Renal cortex interstitium (tissue), 15 donors: ENCODE measurements at places on chromosomes 7 and 10.

- no peak for DNase-seq
Observed at GRCh38 chr10:1476455-1476803, 260.9 kb downstream of the ADARB2 start.

GRCh38 chr7:23295401-23295697 lies 3.8 kb upstream of the MALSU1 start:
- DNase-seq, result no peak

DNA sequence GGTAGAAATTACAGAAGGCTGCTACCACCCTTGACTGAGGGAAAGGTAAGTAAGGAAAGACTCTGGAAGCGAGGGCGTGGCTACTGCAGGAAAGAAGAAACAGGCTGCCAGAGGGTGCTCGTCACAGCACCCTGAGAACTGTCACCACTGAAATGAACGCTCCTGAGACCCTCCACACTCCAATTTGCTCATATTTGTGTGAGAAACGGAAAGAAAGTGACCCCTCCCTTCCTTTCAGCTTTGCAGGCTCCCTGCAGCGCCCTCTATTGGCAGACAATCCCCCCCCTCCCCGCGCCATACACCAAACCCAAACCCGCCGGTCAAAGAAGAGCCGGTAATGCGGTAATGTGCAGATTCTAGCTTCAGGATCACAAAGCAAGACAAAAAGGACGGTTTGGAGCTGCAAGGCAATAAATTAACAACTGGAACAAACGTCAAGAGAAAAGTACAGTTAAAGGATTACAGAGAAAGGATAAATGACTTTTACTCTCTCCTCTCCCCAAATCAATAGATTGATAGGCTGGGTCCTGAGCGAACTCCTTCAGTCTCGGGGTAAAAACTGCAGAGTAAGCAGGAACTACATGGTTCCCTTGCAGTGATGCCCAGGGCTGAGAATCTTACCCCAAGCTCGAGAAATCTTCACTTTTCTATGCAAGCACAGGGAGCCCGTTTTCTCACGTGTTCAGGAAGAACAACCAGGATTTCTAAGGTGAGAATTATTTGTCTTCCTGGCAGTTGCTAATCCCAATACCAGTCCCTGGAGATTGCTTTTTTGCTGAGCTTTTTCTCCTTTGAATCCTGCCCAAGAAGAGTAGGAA lies 47.6 kb downstream of the STEAP1B start:
- DNase-seq, result no peak

DNA sequence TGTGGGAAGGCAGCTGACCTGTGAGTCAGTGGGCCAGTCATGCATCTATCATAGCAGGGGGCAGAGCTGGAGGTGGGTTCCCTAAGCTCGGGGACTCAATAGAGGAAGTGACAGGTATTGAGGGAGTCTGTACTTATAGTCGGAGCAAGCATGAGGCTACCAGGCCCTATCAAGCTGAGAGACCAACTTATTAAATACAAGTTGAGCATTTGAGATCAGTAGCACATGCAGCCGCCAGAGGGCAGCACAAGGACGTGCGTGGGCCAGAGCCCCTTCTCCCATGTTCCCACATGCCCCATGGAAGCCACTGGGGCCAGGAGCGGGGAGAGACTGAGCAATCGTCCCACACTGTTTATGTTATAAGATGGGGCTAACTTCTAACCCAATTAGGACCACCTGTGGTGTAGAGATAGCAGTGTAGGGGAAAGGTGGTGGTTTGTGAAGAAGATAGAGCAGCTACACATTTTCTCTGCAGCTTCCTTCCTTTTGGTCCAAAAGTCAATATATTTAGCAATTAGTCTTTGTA lies 13.0 kb upstream of the STK31 start:
- no peak for DNase-seq

GRCh38 chr7:89761173-89761572 lies 393.1 kb upstream of the STEAP1 start:
- no peak for DNase-seq

DNA sequence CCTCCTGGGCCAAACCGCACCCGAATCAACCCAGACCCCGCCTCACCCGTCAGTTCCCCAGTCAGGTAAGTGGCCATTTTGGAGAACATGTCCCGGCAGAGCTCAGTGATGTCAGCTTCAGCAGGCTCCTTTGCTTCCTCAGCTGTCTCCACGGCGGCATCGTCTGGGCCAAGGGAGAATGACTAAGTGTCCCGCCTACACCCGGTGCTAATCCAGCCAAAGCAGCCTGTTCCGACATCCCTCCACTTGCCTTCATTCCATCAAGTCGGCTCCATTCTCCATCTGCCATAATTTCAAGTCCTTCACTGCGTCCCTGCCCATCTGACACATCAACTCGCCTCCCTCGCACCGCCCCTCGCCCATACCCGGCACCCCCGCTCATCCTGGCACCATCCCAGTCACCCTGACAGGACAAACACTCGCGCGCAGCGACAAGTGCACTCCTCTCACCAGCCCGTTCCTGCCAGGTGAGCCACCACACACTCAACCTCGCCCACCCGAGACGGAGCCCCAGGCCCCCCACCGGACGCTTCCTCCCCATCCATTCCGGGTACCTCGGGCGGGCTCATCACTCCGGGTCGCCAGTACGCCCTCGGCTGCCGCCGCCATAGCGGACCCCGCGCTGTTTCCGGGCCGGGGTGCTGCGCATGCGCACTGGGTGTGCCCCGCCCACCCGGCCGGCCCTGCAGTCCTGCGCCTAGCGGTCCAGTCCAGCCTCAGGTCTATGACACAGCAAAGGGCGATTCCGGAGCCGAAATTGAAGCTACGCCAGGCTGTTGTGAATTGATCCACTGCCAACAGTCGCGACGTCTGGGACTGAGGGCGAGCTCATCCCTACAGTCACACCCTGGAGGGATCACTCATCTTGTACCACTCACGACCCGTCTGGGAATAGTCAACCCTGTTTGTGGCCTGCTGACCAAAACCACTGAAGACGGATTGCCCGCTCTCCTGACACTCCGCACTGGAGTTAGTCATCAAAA lies at the start of gene BLOC1S2:
BLOC1S2 (minus strand) TSS at position 630 of the 983 bp plus-strand sequence; CDS start at position 609, 21 bp downstream.
- peak; percentile 85 for DNase-seq

DNA sequence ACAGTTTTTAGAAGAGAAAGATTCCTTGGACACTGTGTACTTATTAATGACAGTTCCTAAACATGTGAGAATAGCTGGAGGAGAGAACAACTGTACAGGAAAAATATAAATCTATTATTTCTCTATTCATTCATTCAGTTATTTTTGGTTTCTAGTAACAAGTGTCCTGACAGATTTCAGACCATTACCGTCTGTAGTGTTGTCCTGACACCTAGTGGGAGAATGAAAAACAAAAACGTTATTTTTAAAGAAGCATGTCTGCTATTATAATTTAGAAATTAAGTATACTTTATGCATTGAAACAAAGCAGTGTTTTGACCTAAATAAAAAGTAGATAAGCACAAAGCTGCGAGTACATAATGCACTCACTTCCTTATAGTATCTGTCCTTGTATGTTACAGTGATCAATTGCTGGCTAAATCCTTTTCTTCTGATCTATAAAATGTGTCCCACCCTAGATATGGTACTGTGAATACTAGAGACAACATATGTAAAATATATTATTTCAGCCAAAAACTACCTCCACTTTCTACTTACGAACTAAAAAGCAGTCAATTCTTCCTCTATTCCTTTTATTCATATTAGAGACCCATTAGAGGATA lies 575.6 kb downstream of the ARL4A start:
- DNase-seq, result peak; percentile 36

GRCh38 chr10:25068152-25069058 lies 52.0 kb downstream of the THNSL1 start:
- DNase-seq, result no peak

- peak; percentile 31 for DNase-seq
Observed at GRCh38 chr10:26269754-26270153, 53.2 kb downstream of the GAD2 start.

GRCh38 chr10:14583252-14583651 lies 191.4 kb downstream of the FAM107B start:
- no peak for DNase-seq

GRCh38 chr10:132550366-132551092 lies 12.9 kb downstream of the INPP5A start:
- no peak for DNase-seq

GRCh38 chr7:150631866-150632864 lies at the start of gene GIMAP6:
Gene GIMAP6 (minus strand): TSS chr7:150632385. CDS start chr7:150630142, 2,243 bp downstream.
- no peak for DNase-seq

DNA sequence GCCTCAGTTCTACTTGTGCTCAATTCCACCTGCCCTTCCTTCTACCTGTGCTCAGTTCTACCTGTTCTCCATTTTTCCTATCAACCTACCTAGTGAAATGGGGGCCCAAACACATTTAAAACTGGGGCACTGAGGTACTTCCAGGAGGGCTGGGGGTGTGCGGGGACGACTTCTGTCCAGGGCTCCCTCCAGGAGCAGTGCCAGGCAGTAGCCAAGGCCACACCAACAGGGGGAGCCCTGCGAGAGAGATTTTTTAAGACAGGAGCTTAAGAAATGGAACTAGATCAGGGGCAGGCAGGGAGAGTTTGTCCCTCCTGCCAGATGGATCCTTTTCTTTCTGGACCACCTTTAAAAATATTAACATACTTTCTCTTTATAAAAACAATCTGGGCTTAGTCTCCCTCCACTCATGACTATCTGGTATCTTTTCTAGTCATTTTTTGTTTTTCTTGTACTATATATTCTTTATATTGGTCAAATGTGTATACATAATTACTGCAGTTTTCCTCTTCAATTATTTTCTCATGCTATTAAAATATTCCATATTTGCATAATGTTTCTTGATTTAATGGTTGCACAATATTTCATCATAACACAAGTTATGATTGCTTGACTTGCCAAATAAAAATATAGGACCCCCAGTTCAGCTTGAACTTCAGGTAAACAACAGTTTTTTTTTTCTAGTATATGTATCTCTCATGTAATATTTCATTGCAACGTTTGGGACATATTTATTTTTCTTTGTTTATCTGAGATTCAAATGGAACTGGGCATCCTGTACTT lies 47.3 kb upstream of the INSYN2A start:
- DNase-seq, result peak; percentile 10

DNA sequence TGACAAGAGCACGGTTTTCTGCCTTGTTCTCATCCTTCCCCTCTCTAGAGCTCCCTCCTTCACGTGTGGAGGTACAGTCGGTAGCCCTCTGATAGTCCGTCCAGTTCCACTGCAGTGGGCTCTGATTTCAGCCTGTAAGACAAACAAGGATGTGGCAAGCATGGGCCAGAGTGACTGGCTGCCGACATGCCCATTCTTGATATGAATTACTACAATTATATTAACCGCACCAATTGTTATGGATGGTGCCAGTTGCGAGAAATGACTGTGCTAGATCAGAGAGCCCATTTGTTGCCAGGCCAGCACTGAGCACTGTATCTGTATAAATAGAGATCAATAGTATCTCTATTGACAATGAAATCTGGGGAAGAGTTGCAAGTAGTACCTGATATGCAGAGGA lies 146.6 kb downstream of the CHN2 start:
- DNase-seq, result no peak

GRCh38 chr10:15433850-15434537 lies 62.9 kb upstream of the FAM171A1 start:
- DNase-seq, result no peak

GRCh38 chr7:107528461-107528860 lies 35.3 kb downstream of the COG5 start:
- no peak for DNase-seq

- no peak for DNase-seq
Observed at GRCh38 chr10:60135020-60135419, 228.7 kb upstream of the CCDC6 start.

- no peak for DNase-seq
Observed at GRCh38 chr7:91570560-91570959, 306.3 kb downstream of the FZD1 start.

DNA sequence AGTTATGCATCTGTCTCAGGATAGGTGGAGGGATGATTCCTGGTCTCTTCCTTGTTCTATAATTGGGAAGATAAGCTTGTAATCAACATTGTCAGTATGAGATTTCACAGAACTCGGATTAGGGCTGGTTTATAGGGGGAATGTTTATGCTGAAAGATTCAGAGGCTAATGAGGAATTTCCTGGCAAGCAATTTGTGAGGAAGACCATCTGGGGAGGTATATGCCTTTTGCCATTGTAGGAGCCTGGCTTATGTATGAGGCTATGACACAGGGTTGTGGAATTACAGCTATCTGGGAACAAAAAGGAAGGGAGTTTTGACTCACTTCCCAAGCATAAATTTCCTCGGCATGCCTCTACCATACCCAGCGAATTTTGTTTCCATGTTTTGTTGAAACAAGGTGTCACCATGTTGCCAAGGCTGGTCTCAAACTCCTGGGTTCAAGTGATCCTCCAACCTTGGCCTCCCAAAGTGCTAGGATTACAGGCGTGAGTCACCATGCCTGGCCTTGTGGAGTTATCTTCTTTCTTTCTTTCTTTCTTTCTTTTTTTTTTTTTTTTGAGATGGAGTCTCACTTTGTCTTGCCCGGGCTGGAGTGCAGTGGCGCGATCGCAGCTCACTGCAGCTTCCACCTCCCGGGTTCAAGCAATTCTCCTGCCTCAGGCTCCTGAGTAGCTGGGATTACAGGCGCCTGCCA lies 1.6 kb upstream of the COPS6 start:
- DNase-seq, result no peak

- DNase-seq, result no peak
Observed at GRCh38 chr7:43363035-43363791, 219.7 kb upstream of the STK17A start.

DNA sequence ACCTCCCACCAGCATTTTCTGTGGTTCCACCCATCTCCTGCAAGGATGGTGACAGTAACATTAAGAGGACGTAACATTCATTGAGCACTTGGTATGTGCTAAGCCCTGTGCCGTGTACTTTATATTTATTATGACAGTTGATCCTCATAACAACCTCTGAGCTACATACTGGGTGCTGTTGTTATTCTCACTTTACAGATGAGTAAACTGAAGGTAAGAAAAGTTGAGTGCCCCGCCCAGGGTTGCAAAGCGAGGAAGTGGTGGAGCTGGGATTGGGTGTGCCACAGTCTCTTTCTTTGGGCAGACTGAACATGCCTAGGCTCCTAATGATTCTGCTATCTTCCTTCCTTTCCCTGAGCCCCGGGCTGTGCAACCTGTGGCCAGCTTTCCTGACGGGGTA lies 107.4 kb downstream of the SH3PXD2A start:
- DNase-seq, result no peak

DNA sequence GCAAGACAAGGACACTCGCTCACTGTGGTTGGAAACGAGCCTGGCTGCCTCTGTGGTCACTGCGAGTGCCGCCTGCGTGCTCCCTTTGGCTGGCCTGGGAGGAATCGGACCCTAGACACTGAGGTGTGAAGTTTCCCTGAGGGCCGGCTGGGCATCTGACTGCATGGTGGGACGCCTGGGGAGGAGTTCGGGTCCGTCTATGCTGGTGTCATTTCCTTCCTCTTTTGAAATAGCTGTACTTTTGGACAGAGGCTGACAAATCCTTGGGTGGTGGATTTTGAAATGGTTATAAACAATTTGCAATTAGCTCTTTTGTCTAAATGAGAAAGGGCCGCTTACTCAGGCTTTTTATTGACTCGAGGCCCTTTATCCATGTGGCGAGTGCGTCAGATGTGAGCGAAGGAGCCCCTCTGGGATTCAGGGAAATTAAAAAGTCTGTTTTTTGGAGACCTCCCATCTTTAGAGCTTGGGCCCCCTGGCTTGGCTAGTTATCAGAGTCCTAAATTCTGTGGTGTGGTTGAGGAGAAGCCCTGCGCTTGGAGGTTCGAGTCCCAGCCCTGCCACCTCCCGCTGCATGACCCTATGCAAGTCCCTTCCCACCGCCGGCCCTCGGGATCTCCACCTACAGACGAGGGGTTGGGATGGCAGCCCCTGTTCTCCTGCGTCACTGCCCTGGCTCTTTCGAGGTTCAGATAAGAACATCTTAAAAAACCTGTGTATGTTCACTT lies 147.1 kb downstream of the RGS10 start:
- DNase-seq, result no peak
